Activated CD4-positive, alpha-beta T cell treated with anti-CD3 and anti-CD28 coated beads, Interleukin-2, amount 10 ng/mL, durations not matched to agents 7 days and 5 days (primary cell): ENCODE measurements at places on chromosomes 5 and 9.

DNA sequence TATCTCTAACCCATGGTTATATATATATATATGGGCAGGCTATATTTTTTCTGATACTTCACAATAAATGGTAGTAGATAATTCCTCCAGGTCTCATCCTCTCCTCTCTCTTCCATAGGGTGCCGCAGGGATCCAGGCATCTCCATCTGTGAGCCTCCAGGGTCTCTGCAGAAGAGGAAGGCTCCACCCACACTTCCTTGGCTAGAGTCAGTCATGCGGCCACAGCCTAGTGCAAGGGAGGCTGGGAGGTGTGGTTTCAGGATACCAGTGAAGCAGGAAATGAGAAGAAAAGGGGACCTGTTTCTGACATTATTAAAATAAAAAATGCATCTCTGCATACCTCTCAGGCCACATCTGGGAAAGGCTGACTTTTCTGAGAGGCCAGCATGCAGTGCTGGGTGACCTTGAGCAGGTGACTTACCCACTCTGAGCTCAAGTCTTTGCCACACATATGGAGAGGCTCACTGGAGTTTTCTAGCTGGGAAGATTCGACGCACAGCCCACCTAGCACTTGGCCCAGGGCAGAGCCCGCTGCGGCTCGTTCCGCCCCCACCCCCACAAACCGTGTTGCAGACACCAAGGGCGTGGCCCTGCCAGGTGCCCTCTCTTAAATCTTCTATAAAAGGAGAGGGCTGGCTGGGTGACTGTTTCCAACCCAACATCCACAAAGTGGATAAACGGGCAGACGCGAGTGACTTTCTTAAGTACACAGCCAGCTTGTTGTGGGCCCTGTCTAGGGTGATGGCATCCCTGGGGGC is 47.9 kb downstream of the OLFM1 start:
- no peak for DNase-seq

DNA sequence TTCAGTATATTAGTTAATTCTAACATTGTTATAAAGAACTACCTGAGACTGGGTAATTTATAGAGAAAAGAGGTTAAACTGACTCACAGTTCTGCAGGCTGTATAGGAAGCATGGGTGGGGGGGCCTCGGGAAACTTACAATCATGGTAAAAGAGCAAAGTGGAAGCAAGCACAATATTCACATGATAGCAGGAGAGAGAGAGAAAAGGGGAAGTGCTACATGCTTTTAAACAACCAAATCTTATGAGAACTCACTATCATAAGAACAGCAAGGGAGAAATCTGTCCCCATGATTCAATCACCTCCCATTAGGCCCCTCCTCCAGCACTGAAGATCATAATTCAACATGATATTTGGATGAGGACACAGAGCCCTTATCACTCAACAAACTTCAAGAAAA is 324.9 kb downstream of the ZNF608 start:
- no peak for DNase-seq

GRCh38 chr9:77764894-77765780 is 117.0 kb upstream of the GNA14 start:
- DNase-seq, result no peak

- no peak for DNase-seq
These were observed 31.0 kb downstream of the SMIM23 start for GRCh38 chr5:171816666-171817065.
